AG04450 (cell line): ENCODE measurements at places on chromosomes 2 and 18.

DNA sequence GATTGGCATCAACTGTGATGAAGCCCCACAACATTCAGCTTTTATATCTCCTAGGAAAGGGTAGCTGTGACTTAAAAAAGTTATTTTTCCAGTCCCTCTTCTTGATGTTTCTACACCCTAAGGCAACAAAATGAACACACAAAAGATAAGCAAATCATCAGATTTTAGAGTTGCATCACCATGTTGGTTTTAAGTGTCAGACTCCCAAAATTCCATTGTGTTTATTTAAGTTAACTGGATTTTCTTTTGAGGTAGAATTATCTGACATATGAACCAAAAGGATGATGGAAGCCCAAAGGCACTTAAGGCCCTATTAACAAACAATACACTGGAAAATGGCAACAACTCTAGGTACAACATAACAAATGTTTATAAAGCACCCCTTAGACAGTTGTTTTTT is 261.7 kb upstream of the SLC39A10 start:
- DNase-seq = no peak

GRCh38 chr2:207438414-207439126 is 91.2 kb upstream of the CREB1 start:
- no peak for DNase-seq

- DNase-seq = no peak
Measured at GRCh38 chr2:134550566-134551164, 168.1 kb downstream of the TMEM163 start.

DNA sequence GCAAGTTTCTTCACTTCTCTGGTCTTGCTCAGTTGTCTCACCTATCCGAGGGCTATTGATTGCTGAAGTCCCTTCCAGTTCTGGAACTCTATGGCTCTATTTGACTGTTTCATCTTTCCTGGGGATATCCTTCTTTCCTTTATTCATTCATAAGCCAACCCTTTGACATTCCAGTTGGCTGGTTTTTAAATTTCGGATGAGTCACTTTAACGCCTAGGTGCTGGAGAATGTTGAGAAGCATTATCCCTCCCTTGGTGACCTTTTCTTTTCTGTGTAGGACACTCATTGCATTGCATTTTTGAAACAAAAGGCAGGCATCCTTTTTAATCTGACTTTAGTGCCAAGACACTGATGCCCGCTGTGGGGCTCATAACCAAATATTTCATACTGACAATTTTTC is 307.1 kb downstream of the TSN start:
- no peak for DNase-seq
